Activated effector memory CD4-positive, alpha-beta T cell treated with Interleukin-2 at 50 U/mL for 16 hours (primary cell): ENCODE measurements at places on chromosomes 13 and 19.

GRCh38 chr19:53881482-53882390, at the start of gene PRKCG:
Gene PRKCG, plus strand, starts transcription at chr19:53882197. Its CDS starts 298 bp downstream, at chr19:53882495.
- DNase-seq, result no peak

DNA sequence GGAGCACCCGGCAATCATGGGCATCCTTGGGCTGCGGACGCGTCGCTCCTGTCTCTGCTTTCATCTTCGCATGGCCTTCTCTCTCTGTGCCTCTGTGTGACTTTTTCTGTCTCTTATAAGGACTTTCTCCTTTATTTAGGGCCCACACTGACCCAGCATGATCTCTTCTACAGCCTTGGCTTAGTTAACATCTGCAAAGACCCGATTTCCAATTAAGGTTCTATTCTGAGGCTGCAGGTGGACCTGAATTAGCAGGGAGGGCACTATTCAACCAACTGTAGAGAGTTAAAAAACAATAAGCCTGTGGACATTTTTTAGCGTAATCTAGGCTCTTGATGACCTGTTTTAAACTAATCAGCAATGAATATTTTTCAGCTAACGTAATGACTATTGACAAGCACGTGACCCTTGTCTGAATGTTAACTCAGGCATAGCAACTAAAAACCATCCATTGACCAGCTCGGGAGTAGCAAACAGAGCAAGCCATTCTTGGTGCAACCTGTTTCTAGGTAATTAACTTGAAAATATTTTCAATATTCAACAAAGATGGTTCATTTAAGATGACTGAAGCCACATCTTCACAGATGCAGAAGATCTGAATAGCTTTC, 15.2 kb downstream of the F10 start:
- DNase-seq, result no peak

DNA sequence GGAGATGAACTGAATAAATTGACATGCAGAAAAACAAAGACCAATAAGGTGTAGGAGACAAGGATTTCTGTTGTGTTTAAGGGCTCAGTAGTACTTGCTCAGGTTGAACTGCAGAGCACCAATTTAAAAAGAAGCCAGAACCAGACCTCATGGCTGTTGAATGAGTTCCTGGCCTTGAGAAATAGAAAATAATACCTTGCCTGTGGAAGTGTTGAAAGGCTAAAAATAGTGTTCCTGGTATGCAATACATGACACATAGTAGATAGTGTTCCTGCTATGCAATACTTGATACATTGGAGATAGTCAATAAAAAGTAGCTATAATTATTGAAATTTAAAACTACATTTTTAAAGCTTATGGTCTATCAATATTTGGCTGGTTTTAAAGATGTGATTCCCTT, 595.8 kb downstream of the PCDH9 start:
- DNase-seq, result no peak

DNA sequence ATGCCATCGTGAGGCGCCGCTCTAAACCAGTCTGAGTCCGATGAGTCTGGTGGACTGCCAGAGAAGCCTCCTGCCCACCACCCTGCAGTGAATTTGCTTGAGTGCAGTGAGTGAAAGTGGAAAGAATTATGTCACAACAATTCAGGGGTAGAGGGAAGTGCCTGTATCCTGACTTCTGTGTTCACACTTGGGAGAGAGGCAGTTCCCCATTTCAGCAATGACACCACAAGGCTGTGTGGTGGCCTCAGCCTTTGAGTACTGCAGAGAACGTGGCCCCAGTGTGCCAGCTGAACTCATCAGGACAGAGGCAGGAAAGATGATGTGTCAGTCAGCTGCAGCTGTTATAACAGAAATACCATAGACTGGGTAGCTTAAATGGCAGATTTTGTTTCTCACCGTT, 155.6 kb downstream of the COG6 start:
- no peak for DNase-seq

- DNase-seq, result no peak
Observed at GRCh38 chr19:31316201-31316951, 32.9 kb downstream of the TSHZ3 start.

GRCh38 chr13:99161512-99161911, 39.1 kb upstream of the UBAC2 start:
- DNase-seq, result no peak

- no peak for DNase-seq
Observed at GRCh38 chr13:26186995-26187394, 35.1 kb downstream of the RNF6 start.

- no peak for DNase-seq
Observed at GRCh38 chr19:38517321-38517720, 83.8 kb downstream of the RYR1 start.

- DNase-seq, result no peak
Observed at GRCh38 chr19:2867025-2867991, at the start of gene ZNF556. Gene ZNF556, plus strand, starts transcription at chr19:2867335. Its CDS starts 87 bp downstream, at chr19:2867422.

DNA sequence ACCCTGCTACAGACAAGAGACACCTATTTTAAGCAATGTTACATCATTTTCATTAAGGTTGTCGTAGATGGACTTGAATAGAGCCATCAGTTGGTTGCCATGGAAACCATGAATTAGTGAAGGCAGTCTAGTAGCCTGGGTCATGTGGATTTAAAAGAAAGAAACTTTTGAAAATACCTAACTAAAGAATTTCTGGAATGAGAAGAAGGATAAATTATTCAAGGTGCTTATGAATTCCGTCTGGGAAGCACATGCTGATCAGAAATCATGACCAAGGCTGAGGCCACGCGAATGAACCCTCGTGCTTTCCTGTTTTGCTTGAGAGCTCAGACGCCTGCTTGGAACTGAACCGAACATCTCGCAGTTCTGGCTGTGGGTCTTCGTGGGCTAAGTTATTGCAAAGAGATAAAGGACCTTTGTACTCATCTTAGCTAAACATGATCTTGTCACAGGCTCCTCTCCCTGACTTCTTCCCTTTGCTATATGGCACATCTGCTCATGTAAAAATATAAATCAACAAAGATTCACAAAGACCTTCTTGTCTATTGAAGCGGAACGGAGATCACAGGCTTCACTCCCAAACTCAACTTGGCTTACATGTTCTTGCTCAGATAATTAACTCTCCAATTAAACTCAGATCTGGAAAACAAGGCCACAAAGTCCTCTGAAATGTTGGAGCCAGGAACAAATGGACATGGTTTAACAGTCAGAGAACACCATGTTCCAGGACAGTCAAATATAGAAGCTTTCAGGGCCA, 140.2 kb downstream of the NUFIP1 start:
- no peak for DNase-seq

- DNase-seq, result no peak
Observed at GRCh38 chr19:33484226-33484774, 37.3 kb downstream of the PEPD start.

DNA sequence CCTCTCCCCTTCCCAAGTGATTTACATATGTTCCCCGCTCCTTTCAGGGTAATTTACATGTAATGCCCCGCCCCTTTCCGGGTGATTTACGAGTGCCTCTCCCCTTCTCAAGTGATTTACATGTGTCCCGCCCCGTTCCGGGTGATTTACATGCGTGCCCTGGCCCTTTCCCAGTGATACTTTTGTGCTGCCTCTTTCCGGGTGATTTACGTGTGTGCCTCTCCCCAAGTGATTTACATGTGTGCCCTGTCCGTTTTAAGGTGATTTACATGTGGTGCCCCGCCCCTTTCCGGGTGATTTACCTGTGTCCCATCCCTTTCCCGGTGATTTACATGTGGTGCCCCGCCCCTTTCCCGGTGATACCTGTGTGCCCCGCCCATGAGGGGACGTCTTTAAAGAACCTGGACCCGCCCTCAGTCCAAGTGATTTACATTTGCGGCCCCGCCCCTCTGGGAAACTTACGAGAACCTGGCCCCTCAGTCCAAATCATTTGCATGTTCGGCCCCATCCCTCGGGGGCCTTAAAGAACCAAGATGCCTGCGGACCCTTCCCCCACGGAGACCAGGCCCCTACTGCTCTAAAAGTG, 559 bp upstream of the LENG9 start:
- DNase-seq, result peak; percentile 70

GRCh38 chr19:50204811-50205675, 1.6 kb downstream of the MYH14 start:
- no peak for DNase-seq

- DNase-seq, result no peak
Observed at GRCh38 chr13:91361755-91362271, 14.3 kb downstream of the MIR17HG start.

GRCh38 chr13:20526664-20527063, 1.0 kb upstream of the CRYL1 start:
- DNase-seq, result no peak

- no peak for DNase-seq
Observed at GRCh38 chr13:109592770-109593169, 193.6 kb downstream of the IRS2 start.

- no peak for DNase-seq
Observed at GRCh38 chr13:37014609-37015008, 14.0 kb downstream of the EXOSC8 start.

DNA sequence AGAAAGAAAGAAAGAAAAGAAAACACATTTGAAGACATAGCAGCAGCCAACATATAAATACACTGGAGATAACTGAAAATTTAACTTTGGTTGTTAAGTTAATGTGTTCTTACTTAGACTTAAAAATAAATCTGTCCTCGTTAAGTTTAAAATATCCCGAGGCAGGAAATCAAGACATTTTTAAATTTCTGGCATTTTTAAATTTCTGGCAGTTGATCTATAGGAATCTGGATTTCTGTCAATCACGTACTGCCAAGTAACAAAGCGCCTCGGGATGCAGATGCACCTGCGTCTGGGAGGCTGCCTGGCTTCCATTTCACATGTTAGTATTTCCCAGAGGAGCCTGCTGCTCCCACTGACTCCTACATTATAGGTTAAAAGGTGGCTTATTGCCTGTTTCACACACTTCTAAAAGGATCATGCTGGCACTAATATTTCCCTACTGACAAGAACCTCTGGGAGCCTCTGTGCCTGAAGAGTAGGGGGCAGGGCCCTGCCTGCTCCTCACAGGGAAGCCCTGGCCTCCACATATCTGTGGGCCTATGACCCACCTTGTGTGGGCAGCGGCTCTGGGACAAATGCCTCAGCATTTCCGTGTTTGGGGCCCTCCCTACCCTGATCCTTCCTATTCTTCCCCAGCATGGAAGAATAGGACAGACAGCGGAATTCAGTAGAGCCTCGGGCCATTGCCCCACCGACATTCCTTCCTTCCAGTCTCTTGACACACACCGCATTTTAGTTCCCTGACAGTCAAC, 62.8 kb upstream of the ATP12A start:
- no peak for DNase-seq

- DNase-seq, result no peak
Observed at GRCh38 chr13:105232439-105232838, 1303.0 kb downstream of the EFNB2 start.

DNA sequence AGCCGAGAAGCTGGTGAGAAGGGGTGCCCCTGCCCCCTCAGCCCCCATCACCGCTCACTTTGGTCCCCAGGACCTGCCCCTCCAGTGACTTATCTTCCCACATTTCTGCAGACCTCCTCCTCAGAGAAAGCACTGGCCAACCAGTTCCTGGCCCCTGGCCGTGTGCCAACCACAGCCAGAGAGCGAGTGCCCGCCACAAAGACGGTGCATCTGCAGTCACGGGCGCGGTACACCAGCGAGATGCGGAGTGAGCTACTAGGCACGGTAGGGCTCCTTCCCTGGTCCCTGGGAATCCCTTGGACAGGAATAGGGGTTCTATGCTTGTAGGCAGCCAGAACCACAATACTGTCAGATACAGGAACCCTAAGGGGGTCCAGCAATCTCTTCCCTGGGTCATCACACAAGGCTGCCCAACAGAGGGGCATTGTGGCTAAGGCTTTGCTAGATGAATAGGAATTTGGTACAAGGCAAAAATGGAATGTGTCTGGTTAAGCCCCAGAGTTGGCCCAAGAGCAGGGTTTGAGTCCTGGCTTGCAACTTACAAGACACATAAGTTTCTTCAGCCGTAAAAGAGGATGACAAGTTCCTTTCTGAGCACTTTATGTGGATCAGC, 1.0 kb downstream of the USE1 start:
- DNase-seq, result no peak

DNA sequence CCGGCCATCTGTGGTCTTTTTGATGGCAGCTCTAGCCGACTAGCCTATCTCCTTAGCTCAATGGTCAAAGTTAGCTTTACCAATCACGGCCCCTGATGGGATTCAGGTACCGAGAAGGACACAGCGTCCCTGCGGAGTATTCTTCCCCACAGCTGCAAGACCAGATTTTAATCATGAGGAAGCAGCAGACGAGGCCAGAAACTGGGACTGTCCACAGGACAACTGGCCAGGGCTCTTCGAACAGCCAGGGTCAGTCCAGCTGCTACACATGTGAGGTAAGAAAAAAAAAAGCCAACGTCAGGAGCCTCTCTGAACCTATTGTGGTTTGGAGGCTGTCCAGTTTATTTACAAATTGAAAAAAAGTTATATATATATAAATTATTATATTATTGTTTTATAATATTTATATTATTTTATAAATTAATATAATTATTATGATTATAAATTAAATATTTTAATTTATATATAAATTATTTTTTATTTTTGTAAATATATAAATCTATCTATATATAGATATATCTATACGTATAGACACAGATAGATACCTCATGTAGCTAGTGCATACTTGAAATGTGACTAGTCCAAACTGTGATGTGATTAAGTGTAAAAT, 10.8 kb downstream of the RINL start:
- DNase-seq, result no peak

DNA sequence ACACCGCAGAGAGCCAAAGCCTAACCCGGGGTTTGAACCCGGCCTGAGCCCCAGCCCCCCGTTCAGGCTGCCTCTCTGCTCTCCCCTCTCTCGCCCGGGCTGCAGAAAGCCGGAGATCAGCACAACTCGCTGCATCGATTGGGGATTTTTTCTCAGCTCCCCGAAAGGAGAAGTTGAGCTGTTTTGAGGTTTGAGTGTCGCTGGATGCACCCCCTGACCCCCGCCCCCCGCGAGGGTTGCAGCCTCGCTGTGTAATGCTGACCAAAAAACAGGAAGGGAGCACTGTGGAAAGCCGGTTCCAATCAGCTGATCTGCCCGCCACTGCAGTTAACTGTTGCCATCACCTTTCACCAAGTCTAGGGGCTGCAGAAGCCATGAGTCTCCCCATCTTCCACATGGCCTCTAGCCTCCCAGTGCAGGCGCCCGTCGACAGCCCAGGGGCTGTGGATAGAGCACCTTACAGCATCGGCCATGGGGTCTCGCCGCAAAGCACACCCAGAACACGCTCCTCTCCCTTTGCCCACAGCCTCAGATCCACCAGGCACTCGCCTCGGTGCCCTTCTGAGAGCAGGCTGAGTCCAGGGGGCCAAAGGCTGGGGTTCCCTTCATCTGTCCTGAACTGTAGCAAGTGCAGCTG, 34.5 kb downstream of the MYO9B start:
- no peak for DNase-seq
